ENCODE measurements at places on chromosomes 16 and 17.

DNA sequence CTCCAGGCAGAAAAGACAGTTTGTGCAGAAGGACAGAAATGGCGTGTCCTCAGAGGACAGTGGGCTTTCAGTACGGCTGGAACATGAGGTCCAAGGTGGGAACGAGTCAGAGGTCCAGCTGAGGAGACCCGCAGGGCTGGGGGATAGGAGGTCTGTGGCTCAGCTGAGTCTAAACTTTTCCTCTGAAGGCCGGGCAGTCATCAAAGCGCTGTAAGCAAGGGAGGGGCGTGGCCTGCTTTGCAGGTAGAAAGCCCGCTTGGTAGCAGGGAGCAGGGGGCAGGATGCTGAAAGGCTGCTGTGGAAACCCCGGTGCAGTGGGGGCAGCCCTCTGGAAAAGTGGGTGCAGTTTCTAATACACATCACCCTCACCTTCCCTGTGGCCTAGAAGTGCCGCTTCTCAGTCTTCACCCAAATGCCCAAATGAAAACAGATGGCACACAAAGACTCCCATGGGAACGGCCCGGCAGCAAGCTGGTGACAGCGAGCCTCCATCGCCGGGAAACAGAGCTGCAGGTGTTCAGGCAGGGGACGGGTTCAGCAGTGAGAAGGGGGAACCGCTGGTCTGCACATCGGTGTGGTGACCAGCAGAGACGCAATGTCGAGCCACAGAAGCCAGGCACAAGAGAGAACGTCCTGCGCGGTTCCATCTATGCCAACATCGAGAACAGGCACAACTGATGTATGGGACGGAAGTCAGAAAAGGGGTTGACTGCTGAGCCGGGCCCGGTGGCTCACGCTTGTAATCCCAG is 12.2 kb upstream of the OSGIN1 start:
- no peak for DNase-seq

DNA sequence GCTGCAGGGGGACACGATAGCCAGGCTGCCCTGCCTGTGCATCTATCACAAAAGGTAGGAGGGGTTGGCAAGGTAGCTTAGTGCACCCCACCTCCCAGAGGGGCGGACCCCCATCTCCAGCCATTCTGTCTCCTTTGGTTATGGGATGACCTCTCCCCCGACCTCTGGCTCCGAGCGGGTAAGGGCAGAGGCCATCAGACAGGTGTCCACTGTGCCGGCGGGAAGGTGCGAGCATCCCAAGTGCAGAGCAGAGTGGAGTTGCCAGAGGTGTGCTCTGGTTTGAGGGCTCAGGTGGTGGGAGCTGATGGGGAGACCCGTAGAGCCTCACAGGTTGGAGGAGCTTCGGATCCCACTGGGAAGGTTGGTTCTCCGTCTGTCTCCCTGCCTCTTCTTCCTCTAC is 11.7 kb downstream of the LDHD start:
- no peak for DNase-seq

- no peak for DNase-seq
Measured at GRCh38 chr16:78727536-78727935, 628.1 kb downstream of the WWOX start.

GRCh38 chr17:31389657-31390381 is 1.7 kb upstream of the RAB11FIP4 start:
- DNase-seq: no peak

- DNase-seq: no peak
Measured at GRCh38 chr17:81094509-81095382, 59.8 kb downstream of the BAIAP2 start.

DNA sequence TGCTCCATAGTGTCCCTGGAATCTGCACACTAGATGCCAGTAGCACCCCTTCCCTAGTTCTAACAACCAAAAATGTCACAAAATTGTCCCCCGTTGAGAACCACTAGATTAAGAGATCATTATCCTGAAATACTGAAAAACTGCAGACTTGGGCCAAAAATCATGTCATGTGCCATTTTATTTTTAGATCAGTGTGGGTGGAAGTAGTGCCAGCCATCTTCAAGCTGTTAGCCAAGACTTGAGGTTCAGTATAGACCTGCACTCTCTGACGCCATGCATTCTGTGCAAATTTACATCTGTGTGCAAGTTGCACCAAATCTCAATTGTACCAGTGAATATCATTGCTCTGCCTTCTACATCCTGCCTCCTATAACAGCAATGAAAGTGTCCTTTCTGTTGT is 31.5 kb upstream of the NOL11 start:
- DNase-seq: no peak

- no peak for DNase-seq
Measured at GRCh38 chr16:86621966-86622365, 43.6 kb downstream of the FOXL1 start.

DNA sequence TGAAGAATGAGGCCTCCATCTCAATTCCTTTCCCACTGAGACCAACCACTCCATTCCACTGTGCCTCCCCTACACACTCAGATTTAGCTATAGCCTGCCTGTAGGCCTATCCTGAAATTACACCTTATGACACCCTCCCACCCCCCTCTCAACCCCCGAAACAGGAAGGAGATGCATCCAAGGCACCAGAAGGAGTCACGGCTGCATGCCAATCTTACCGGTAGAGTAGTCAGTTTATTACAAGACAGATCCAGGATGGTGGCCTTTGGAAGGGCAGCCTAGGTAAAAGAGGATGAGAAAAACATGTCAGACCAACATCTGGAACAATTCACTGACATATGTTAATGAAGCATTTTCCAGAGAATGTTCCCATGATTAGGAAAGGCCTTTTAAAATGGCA is 2.6 kb downstream of the LRRC59 start:
- no peak for DNase-seq

GRCh38 chr16:87306516-87306915 is 10.7 kb downstream of the C16orf95 start:
- no peak for DNase-seq

- DNase-seq: no peak
Measured at GRCh38 chr17:32871746-32872145, 5.2 kb downstream of the MYO1D start.

DNA sequence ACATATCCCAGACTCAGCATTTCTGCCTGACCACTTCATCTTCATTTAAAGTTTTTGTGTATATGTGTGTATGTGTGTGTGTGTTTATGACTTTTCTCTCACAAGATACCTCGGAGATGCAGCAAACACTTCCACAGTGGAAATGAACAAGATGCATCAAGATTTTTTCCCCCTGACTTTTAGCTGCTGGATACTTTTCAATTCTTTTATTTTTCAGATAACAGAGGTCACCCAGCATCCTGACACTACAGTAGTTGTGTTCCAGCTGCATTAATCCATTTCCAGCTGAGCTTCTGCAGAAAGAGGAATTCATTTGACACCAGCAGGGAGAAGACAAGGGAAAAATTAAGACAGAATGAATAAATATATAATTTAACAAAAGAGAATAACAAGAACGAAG is 130.2 kb upstream of the PSMD7 start:
- DNase-seq: no peak

- no peak for DNase-seq
Measured at GRCh38 chr17:75927286-75927922, 13.4 kb downstream of the FBF1 start.

DNA sequence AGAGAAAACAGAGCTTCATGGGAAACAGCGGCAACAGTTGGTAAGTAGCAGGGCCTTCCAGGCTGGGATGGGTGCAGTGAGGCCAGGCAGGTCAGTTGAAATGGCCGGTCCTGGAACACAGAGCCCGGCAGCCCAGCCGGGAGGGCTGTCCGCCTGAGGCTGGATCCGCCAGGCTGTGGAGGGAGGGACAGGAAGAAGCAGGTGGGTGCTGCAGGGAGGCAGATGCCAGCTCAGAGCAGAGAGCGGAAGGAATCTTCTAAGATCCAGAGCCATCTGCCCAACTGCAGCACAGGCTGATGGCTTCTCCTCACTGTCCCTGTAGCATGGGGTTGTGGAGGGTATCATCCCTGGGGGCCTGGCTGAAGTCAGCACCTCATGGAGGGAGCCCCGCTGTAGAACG is 599 bp downstream of the RNF112 start:
- DNase-seq: no peak

DNA sequence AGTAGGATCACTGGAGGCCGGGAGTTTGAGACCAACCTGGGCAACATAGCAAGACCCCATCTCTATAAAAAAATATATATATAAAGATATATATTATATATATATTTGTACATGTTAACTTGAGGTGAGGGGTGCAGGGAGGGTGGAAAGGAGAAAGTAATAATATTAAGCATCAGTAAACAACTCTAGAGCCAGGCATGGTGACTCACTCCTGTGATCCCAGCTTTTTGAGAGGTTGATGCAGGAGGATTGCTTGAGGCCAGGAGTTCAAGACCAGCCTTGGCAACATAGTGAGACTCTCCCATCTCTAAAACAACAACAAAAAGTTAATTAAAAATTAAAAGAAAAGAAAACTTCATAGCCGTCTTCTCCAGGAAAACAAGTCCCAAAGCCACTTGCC is 61.7 kb upstream of the SMURF2 start:
- DNase-seq: no peak

GRCh38 chr16:11390573-11391495 is 45.6 kb downstream of the RMI2 start:
- DNase-seq: no peak

GRCh38 chr17:73760439-73760758 is 116.2 kb upstream of the SDK2 start:
- DNase-seq: no peak
